ENCODE measurements at places on chromosomes 16 and 17.

DNA sequence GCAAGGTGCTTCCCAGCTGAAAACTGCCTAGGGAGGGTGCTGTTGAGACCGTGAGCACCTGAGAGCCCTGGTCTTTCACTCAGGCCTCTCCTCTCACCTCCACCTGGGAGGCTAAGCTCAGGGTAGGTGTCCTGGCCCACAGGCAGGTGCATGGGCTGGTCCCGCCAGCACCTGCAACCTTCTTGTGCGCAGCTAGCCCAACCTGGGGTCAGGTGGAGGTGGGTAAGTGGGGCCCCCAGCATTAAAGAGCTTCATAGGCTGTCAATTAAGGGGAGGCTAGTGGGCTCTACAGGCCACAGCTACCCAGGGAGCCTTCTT is 8.7 kb downstream of the ADCY7 start:
- no peak for DNase-seq

- no peak for DNase-seq
Observed at GRCh38 chr17:12256380-12256995, 235.8 kb downstream of the MAP2K4 start.

DNA sequence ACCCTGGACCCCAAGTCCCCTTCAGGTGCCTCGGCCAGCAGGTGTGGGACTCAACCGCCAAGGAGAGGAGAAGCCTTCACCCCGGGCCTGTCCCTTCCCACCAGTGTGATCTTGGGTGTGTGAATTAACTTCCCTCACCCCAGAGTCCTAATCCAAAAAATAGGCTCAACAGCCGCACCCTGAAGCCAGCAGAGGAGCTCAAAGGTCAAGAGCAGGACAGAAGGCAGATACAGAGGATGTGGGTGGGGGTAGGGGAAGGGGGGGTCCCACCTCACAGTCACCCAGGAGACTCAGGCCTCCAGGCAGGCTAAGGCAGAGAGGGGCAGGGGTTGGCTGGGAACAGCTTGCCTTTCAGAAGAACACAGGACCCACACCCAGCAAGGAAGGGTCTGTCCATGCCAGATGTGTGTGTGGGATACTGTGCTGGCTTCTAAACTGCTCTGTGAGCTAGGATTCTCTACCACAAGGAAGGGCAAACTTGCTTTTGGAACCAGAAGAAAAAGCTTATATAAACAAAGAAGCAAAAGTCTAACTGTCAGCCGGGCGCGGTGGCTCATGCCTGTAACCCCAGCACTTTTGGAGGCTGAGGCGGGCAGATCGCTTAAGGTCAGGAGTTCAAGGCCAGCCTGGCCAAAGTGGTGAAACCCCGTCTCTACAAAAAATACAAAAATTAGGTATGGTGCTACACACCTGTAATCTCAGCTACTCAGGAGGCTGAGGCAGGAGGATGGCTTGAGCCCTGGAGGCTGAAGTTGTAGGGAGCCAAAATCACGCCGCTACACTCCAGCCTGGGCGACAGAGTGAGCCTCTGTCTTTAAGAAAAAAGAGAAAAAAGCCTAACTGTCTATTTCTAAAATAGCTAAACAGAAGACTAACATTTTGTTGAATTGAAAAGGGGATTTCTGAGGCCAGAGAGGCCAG is 4.6 kb downstream of the PIEZO1 start:
- DNase-seq: no peak

DNA sequence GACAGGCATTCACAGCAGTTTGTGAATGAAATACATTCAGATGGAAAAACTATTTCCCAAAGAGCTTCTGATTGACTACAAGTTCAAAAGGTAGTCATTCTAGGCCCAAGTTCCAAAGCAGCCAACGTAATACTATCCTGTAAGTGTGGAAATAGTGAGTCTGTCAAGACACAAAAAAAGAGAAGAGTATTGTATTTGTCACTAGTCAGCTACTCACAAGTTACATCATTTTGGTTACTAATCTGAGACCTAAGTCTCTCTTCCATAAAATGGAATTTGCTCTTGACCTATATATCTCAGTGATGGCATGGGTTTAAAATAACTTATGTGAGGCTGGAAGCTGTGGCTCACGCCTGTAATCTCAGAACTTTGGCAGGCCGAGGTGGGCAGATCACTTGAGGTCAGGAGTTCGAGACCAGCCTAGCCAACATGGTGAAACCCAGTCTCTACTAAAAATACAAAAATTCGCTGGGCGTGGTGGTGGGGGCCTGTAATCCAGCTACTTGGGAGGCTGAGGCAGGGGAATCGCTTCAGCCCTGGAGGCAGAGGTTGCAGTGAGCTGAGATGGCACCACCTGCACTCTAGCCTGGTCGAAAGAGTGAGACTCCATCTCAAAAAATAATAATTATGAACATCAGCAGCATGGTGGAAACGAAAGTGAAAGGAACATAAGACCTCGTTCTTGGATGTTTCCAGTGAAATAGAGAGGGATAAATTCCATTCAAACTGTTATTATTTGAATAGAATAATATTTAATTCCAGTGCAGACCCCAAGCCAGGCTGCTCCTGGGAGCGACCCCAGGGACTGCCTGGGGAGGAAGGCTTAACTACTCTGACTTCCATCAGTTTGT is 2.9 kb downstream of the CMC2 start:
- no peak for DNase-seq

DNA sequence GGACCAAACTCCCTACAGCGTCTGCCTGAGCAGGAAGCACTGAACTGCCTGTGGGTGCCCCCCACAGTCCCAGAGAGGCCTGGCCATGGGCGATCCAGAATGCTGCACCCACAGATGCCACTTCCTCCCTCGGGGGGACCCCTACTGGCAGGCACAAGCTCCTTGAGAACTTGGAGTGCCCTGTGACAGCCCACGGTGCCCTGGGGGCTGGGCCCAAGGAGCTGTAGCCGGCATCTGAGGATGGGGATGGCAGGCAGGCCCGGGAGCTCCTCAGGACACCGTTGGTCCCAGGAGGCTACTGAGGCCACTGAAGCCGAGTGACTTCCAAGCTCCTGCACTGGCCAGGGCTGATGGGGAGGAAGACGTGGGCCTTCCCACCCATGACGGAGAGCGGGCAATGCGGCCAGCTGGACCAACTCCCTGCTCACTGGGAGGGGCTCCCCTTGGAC is 15.1 kb upstream of the RASD1 start:
- no peak for DNase-seq

GRCh38 chr16:87284183-87284582 is 33.0 kb downstream of the C16orf95 start:
- no peak for DNase-seq

DNA sequence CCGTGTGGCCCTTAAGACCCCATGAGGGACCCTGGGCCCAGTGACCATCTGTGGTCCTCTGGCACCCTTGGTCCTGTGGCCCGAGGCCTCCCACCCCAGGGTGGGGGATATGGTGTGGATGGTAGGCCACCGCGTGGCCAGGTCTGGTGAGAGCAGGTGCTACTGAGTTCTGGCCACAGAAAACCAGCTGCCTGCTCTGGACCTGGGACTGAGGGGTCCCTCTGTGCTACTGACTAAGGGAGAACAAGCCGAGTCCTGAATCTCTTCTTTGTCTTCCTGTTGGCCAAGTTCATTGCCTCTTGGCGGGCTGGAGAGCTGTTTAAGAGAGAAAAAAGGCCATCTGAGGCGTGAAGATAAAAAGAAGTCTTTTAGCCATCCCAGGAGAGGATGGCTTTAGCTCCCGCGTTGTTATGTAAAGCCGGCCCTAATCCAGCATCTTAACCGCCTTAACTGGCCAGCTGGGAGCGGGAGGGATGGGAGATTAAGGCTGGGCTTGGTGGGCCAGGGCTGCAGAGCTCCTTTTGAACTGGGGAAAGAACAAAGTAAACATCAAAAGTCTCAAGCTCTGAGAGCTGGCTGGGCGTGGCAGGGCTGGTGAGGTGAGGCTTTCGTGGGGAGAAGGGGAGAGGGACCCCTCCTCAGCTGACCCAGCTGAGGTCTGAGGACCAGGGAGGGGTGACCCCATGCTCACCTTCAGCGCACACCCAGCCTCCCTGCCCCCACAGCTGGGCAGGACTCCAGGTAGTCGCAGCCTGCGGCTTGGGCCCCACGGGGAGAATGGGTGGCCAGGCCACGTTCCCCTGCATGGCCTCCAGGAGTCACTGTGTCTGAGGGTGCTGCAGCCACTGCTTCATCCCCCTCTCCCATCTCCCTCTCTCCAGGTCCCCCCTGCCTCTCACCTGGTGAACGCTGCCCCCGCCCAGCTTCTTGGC is 62.4 kb downstream of the NKD1 start:
- DNase-seq: no peak

- no peak for DNase-seq
Observed at GRCh38 chr17:74851612-74852236, 8.0 kb downstream of the GRIN2C start.

DNA sequence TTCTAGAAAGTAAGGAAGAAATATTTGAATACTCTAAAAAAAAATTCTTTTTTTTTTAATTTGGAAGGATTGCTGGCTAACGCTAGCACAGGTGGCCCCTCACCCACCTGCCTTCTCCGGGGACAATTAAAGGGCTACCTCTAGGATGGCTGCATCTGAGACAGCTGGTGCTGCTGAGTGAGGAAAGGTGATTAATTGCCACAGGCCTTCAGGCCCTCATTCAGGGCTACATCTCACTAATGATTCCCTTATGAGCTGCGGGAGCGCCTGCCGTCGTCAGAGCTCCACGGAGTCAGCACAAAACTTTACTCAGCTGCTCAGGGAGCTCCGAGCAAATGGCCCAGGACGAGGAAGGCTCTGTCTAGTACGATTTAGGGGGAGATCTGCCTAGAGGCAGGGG is 27.0 kb upstream of the AKTIP start:
- DNase-seq: no peak

GRCh38 chr16:78778101-78779004 is 678.9 kb downstream of the WWOX start:
- no peak for DNase-seq

DNA sequence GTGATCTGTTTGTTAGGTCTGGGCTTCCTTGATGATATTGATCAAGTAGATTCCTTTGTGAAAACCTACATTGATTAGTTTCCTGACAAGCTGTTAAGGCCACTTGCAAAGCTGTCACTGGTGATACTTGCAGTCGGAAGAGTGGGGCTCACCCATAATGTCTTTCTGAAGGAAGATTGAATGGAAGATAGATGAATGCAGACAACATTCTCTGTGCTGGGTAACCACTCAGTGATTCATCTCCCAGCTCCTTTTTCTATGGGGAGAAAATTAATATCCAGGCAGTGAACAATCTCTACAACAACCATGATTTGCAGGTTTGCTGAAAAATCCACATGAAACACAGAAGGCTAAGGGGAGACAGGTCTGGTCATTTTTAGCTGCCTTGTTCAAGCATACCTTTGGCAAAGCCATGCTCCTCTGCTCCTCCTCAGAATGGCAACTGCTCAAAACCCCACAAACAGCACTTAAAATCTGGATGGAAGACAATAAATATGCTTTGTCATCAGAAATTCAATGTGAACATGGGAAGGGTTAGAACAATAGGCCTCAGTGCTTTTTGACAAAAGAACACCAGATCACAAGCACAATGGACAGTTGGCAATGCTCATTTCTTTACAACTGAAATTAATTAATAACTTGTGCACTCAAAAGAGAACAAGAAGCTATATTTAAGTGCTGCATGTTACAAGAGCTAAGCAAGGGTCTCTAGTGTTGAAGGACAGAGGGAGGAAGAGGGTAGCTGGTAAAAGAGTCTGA is 495.4 kb downstream of the TOX3 start:
- DNase-seq: no peak

DNA sequence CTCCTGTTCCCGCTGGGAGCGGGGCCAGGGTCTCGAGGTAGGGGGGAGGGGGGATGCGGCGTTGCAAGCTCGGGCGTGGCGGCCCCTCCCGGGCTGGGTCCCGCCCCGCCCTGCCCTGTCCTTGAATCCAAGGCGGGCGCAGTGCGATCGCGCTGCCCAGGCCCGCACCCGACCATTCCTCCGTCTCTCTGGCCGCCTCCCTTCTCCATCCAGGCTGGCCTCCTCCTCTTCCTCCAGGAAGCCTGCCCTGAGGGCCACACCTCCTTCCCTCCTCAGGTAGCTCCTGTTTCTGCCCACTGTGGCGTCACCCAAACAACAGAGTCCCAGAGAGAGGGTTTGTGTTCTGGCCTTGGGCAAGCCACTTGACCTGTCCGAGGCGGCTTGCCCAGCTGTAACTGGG is 43.0 kb upstream of the TAC4 start:
- no peak for DNase-seq

- DNase-seq: no peak
Observed at GRCh38 chr17:76331083-76331482, 22.6 kb downstream of the PRPSAP1 start.

DNA sequence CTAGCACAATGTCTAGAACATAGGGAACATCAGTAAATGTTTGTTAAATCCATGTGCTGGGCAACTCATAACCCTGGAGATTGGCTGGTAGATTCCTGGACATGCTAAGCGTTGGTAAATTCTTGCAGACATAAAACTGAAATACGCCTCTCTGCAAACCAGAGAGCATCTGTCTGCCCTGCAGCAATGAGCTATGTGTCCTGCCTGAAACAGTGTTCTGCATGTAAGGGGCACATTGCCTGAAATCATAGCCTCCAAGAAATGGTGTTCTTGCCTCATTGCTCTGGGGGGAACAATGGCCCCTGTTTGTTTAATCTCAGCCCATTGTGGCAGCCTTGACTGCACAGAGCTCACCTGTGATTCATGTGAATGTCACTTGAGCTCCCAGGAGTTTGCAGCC is 113.5 kb upstream of the CCL2 start:
- DNase-seq: no peak

- no peak for DNase-seq
Observed at GRCh38 chr16:77657016-77657415, 65.3 kb upstream of the NUDT7 start.

GRCh38 chr16:56931271-56931891 is 561 bp upstream of the HERPUD1 start:
- DNase-seq: no peak

GRCh38 chr17:83122834-83123233 is 43.4 kb downstream of the METRNL start:
- DNase-seq: no peak

- no peak for DNase-seq
Observed at GRCh38 chr16:70808371-70808770, 7.4 kb upstream of the VAC14 start.

- DNase-seq: no peak
Observed at GRCh38 chr16:27355610-27356009, 41.8 kb downstream of the IL4R start.

DNA sequence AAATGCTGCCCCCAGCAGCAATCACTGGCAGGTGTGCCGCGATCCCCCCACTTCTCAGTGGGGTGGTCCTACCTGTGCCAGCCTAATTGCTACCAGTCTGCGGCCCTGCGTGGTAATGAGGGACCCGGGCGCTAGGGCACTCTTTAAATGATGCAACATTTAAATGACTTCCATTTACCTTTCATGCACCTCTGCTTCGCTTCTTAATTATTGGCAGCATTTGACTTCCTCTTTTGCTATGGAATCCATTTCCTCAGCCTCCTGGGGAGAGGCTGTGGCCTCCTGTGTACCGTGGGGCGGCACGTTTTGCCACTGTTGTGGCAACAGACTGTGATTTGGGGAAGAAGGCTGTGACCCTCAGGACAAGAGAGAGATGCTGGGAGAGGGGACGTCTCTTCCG is 86.1 kb downstream of the RPA1 start:
- no peak for DNase-seq

GRCh38 chr17:68197091-68197996 is 50.5 kb upstream of the AMZ2 start:
- DNase-seq: no peak
